CD4-positive, alpha-beta T cell treated with Interleukin-15 for 4 hours (primary cell): ENCODE measurements at places on chromosomes 7 and 10.

DNA sequence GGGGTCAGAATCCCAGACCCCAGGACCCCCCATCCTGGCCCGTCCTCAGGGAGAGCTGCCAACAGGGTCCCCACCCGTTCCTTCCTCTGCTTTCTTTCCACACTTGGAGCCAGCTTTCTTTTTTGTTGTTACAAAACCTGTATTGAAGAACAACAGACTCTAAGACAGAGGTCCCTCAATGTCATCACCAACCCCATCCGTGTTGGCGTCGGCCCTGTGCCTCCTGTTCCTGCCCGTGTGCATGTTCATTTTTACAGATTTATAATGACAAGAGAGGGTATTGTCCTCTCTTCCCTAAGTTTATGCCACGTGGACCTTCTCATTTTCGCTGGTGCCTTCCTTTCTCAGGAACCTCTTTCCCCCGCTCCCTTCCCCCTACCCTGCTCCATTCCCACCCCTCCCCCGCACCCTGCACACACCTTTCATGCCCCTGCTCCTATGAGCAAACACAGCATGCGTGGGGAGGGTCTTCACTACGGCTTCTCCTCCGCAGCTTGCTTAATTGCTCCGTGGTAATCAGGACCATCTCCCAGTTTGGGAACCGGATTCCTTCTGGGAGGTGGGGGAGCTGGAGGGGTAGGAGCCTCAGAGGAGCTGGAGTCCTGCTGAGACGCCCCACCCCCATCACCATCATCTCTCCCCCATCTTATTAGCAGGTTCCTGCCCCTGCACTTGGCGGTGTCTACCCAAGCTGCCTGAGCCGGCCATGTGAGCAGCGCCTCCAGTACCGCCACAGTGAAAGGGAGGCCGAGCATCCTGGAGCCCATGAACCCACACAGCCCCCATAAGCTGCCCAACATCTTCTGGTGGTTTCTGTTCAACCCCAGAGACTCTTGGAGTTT is 88.0 kb upstream of the INSIG1 start:
- DNase-seq: no peak

GRCh38 chr10:119501690-119502089 is 40.8 kb downstream of the RGS10 start:
- DNase-seq: peak; percentile 34

DNA sequence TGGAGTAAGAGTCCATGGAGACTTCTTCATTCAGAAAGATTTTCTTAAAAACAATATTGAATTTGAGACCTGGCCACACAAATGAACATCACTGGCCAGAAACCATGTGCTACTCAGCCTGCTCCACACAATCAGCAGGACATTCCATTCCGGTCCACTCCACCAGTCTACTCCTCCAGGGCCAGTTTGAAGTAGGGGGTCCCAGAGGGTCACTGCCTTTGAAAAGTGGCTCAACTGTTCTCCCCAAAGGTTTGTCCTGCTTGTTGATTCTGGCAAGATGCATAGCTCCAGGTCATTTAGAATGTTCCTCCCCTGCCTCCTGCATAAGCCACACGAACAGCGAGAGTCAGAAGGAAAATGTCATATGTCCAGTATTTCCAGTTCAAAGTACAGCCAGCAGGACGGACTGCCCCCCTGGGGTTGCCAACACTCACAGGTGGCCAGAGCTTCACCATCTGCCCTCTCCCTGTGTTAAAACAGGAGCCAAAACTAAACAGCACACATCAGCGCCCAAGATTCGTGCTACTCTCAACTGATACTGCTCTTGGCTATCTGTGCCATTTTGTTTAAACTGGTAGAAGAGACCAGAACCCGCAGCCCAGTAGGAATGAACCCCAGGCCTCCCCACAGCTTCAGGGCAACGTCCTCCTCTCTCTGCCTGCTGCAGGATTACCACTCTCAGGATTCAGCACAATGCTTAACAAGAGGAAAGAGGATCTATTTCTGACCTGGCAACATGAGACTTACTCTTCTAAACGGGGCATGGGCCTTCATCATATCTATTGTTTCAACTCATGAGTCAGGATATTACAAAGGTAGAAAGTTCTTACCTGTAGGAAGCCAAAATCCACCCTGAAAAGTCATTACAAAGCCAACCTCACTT is 11.3 kb downstream of the GRB10 start:
- no peak for DNase-seq

DNA sequence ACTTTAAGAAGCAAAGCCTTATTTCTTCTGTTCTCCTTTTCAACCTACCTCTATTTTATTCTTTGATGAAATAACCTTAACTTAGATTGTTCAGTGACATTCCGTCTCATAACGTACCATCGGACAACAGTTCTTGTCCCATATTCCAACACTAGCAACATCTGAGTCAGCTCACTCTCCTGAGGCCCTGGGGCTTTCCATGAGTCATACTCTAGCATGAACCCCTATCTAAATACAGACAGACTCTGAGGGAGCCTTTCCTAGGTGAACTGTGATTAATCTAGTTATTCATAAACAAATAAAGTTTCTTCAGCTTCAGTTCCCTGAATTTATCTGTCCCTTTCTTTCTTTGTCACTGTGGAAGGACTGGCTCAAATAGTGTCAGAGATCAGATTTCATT is 168.7 kb upstream of the LYZL1 start:
- DNase-seq: no peak

DNA sequence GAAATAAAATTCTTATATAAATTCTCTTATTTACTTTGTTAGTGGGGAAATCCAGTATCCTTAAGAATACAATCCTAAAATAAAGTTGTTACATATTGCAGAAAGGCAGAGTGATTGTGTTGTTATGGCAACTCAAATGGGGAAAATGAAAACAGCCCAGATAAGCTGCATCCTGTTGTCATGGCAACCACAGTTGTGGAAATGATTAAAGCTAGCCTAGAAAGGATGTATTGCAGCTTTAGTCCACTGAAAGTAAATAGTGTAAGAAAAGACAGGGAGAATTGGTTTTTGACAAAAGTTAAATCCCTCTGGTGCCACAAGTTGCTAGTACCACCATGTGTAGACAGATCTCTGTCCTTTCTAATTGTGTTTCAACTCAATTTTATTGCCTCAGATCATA is 43.2 kb downstream of the BTRC start:
- DNase-seq: peak; percentile 76

GRCh38 chr7:24870766-24871165 is 109.2 kb downstream of the OSBPL3 start:
- DNase-seq: no peak

DNA sequence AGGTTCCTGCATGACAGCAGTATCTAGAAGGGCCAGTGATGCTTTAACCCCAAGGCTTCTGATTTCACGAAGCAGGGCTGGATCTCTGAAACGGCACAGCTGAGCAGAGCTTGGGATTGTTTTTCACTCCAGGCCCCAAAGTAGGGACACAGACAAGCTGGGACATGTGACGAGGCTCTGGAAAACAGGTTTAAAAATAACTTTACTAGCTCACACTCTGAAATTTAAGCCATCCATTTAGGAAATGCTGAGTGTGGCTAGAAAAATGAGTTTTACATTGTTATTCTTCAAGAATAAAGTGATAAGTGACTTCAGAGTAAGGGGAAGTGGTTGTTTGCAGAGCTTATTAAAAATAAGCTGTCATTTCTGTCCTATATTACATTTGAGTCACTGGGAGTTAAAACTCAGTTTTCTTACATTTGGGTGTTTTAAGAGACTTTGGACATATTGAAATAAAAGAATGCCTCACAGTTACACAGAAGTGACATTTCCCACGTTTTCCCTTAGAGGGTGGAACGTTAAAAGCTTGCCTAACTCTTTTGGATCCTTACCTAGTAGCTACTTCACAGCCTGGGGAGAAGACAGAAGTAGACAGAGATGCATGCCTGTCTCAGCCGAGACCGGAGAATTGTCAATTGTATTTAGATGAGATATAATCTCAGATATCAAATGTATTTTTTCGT is 107.8 kb downstream of the GALNT17 start:
- no peak for DNase-seq

- peak; percentile 36 for DNase-seq
Measured at GRCh38 chr7:128361411-128362379, at the start of gene PRRT4. TSS of gene PRRT4 (minus strand) at chr7:128361690.

- no peak for DNase-seq
Measured at GRCh38 chr10:70926226-70927000, 38.0 kb upstream of the PCBD1 start.

DNA sequence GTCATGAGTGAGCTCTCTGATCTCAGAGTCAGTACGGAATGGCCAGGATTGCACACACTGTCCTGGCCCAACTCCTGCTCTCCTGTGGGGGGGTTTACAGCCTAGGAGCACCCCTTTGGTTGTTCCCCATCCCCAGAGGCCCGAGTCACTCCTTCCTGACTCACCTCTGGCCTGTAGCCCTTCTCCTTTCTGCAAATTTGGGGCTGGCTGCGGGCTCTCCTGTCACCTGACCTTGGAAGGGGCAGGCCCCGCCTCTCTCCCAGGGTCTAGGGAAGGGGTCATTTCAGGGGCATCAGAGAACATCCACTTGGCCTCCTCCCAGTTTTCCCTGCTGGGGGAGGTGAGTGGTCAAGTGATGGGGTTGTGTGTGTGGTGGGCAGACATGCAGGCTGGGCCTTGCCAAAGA is 1.7 kb downstream of the NYAP1 start:
- DNase-seq: no peak

DNA sequence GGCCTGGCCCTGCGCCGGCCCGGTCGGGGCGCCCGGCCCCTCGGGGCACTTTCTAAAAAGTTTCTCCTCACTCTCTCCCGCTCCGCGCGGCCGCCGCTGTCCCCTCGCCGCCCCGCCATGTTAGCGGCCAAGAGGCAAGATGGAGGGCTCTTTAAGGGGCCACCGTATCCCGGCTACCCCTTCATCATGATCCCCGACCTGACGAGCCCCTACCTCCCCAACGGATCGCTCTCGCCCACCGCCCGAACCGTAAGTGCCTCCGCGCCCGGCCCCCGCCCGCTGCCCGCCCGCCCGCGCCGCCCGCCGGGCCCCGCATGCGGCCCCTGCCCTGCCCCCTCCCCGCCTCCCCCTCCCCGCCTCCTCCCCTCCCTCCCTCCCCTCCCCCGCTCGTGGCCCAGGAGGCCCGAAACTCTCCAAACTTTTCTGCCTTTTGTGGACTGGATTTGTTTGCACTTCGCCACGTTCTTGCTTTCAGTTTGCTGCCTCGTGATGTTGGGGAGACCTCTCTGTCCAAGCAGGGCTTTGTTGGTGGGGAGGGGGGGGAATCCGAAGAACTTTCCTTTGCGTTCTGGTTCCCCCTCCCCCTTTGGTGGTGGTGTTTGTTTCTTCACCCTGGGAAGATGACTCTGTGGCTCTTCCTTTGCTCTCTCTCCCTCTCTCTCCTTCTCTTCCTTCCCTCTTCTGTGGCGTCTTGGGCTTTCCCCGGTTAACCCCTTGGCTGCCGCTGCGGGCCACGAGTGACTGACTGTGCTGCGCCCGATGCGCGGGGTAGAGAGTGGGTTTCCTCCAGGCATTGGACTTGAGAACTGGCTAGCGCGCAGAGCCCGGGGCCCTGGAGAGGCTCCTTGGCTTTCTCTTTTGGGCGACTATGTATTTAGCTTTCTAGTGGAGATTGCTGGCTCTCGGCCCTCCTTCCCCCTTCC is 1.6 kb downstream of the TCF7L2 start:
- peak; percentile 29 for DNase-seq

GRCh38 chr7:135716677-135717238 is 11.2 kb downstream of the SLC13A4 start:
- DNase-seq: no peak

- no peak for DNase-seq
Measured at GRCh38 chr10:101489355-101489754, 98.7 kb downstream of the POLL start.

- no peak for DNase-seq
Measured at GRCh38 chr10:116324951-116325635, 845 bp downstream of the CCDC172 start.

DNA sequence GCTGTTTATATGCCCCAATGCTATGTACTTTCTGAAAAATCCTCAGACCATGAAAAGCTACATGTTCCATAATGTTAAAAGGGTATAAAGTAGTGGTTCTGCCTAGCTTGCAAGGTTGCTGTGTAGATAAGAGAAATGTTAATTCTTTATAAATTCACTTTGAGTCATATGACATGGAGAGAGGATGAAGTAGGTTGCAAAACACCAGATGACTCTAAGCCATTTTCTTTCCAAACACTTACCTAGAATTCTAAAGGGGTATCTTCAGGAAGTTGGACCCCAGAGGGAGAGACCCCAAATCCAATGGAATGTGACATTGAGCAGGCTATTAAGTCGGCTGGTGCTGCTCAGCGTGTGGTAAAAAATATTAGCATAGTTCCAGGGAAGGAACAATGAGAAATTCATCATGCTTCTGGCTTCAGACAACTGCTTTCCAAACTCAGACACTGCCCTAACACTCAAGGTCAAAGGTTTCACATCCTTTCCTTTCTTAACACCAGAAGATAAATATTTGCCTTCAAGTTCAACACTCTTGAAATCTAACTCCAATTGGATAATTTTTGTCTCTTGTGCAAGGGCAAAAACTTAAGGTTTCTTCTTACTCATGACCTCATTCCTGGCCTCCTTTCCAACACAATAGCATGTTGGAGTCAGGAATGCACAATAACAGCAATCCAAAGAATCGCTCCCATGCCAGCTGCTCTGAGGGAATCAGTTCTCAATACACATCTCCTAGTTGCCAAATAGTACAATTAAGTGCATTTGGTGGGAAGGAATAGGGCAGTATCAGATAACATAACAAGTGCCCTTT is 100.7 kb upstream of the AFAP1L2 start:
- DNase-seq: no peak

DNA sequence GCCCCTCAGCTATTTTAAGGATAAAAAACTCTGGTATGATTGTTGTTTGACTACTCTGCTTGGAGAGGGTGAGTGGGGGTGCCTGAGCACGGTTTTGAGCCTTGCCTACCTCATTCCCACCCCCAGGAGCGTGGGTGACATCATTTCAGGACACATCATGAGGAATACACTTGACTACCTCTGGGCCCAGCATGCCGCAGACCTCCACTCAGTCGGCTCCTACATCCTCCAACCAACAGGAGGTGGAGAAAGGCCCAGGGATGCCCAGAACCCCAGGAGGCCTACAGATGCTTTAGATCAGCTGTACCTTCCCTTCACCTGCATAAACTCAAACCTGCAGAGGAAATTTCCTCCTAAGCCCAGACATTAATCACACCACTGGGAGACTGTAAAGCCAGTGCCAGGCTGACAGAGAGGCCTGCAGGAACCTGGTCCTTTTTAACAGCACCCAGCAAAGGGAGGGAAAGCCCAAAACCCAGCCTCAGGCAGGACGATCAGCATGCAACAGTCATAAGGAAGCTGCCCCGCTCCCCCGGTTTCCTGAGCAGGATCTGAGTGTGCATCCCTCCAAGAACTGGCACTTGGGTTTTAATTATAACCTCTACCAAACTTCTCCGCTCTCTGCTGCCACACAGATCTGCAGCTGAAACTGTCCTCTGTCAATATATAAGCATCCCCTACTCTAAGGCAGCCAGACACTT is 61.7 kb upstream of the ZNRF2 start:
- DNase-seq: no peak
